ENCODE measurements at places on chromosomes 3 and 15.

GRCh38 chr3:171815973-171816595, 5.8 kb upstream of the PLD1 start:
- DNase-seq = no peak

DNA sequence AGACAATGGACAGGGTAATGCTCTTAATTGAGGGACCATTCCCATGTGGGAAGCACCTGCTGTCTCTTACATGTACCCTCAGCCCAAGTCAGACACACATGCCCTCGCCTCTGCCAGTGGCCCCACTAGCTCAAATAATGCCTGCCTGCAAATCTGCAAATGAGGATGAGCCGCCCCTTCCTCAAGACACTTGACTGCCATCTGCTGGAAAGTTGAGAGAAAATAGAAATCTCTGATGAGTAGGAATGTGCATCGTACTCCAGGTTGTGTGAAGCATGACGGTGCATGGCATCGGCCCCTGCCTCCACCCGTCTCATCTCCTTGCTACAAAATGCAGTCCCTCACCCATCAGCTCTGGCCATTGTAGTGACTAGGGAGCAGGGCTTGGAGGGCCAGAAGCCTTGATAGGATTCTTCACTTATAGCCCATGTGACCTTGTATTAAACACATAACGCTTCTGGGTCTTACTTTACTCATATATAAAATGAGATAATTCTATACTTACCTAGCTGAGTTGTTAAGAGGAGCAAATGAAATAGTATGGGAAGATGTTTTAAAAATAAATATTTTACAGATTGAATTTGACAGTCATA, 6.3 kb upstream of the SCN5A start:
- no peak for DNase-seq

DNA sequence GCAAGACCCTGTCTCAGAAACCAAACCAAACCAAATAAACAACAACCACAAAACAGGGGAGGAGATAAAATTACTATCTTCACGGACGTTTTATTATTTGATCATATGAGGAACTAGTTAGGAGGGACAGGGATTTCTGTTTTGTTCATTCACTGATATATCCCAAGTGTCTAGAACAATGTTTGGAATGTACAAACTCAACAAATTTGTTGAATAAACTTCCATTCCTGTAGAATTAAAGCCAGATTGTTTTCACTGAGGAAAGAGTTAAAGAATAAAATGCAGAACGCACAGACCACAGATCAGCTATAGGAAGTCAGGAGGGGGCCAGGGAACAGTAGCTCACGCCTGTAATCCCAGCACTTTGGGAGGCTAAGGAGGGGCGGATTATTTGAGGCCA, 6.5 kb upstream of the STRC start:
- DNase-seq = no peak

- DNase-seq = no peak
These were observed 9.0 kb downstream of the UROC1 start for GRCh38 chr3:126508564-126508964.

GRCh38 chr3:5585085-5585484, 397.6 kb downstream of the EDEM1 start:
- no peak for DNase-seq

DNA sequence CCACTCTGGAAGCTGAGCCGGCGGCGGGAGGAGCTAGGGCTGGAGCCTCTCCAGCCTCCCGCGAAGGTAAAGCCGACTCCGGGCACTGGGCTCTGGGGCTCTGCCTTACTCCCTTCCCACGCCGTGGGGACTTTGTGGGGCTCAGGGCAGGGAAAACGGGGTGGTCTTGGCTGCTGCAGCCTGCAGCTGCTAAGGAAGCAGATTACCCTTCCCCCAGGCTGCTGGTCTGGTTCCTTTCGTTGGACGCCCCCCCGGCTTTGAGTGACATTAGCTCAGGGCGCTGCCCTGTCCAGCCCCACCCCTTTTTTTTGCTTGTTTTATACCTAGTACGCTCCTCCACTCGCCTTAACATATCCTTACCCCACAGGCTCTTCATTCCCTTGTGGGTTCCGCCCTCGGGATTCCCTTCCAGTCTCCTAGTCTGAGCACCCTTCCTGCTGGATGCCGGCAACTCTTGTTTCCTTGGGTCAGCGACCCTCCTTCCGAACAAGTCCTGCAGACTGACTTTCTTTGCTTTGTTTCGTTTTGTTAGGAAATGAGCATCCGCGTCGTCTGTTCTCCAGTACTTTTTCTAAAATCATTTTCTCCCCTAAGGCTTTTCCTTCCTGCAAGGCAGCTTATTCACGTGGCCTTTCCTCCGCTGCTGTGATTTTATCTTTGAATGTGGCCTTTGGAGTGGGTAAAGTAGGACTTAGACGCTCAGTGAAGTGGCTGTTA, 551 bp downstream of the DNAJC13 start:
- peak; percentile 66 for DNase-seq

DNA sequence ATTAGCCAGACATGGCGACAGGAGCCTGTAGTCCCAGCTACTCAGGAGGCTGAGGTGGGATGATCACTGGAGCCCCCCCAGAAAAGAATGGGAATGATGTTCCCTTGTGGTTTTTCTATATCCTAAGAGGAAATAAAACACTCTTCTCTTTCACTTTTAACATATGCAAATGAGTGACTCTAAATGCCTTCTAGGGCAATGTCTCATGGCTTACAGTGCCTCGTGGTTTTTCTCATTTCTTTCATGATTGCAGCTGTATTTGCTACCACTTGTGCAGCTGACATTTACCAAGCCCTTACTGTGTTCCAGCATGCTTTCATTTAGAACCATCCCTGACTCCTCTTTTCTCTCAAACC, 26.4 kb downstream of the STOML1 start:
- DNase-seq = no peak

DNA sequence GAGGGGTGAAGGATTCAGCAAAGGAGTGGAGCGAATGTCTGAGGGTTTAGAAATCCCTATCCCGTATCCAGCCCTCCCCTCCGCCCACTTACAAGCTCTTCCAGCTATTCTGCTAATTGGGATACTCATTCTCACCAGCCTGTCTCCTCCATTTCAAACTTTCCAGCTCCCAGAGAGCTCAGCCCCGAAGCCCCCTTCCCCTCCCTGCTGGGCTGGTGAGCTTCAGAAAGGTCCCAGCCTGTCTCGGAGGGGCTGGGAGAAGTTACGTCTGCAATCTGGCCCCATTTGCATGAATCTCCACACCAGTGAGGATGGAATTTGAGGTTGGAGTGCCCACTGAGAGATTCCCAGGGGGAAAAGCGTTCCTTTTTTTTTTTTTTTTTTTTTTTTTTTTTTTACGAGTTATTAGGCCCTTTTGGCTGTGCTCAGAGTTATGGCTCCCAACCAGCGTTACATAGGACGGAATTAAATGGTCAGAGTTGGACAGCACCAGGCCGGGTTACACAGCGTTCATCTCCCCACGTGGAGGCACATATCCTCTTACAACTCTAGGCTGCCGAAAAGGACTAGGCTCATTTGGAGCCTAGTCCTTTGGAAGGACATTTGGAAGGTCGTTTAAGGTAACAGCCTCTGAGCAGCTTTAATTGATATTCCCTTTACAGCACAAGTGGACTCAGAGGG, 34.6 kb downstream of the FGD5 start:
- DNase-seq = no peak

GRCh38 chr3:115833074-115833473, 209.8 kb downstream of the GAP43 start:
- DNase-seq = no peak

DNA sequence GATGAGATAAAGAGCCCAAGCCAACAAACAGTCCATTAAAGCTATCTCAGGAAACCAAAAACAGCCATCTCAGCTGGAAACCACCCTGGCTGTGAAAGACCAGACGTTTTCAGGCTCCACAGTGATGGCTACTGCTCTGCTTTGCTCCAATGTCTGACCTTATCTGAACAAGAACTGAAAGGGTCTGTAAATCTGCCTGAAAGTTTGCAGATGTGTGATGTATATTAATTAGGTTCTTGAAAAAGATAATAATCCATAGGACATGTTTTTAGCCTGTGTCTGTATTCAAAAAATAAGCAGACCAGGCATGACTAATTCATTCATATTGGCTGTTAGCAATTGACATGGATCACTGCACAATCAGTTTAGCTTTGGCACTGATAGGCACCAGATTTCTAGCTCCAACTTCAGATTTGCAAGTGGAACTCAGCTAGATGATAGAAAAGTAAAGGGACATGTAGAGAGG, 611.4 kb upstream of the NAALADL2 start:
- DNase-seq = no peak

DNA sequence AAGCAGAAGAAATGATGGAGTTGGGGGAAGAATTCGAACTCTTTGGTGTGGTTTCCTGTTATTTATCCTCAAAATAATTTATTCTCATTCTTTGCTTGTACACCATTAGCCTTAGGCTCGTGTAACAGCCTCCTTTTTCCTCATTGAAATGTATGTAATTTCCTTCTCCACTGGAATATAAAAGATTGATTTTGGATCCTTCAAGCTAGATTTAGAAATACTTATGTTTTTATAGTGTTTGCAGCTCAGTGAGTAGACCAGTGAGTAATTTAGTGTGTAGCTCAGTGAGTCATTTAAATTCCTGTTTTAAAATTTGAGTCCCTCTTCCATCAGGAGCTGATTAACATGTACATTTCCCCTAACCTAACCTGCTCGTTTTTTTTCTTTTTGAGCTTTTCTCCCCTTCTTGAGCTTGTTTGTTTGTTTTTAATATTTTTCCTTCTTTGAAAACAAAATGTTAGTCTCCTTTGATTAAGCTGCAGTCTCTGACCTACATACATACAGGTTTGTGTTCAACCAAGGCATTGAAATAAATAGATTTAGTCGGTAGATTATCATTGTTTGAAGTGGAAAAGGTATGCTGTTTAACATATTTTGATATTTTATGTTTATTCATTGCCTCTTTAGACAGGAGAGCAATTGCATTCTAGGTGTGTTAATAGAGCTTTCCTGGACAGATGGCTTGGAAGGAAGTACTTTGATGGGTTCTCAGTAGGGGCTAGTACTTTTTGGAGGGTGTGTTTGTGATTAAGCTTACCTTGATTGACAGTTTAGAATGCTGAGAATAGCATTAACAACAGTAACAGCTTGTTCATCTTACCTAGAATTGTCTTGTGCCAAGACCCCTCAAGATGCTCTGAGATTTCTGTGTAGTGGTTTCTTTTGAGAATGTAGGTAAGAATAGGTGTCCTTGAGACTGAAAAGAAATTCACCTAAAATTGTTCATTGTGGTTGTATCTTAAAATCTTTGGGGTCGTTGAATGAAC, 5.9 kb downstream of the USP3 start:
- no peak for DNase-seq

DNA sequence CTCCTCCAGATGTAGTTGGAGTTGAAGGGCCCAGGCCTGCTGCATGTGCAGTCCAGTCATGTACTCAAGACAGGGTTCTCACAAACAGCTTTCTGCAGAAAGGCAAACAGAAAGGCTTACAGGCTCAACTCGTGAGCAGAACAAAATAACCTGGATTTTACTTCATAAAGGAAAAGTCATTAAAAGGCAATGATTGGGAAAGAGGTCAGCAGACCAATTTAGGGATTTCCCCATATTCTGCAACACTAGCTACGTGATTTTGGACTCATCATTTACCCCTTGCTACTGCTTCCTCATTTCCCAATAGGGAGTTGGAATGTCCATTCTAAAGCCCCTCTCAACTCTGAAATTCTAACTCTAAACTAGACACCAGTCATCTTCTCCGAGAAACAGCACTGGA, 18.1 kb downstream of the METTL6 start:
- no peak for DNase-seq

- DNase-seq = no peak
These were observed 15.5 kb upstream of the ATP1B3 start for GRCh38 chr3:141860766-141861513.

- DNase-seq = no peak
These were observed 8.4 kb downstream of the RAB6B start for GRCh38 chr3:133887074-133887802.

GRCh38 chr3:57434041-57434440, 110.1 kb downstream of the DNAH12 start:
- no peak for DNase-seq

DNA sequence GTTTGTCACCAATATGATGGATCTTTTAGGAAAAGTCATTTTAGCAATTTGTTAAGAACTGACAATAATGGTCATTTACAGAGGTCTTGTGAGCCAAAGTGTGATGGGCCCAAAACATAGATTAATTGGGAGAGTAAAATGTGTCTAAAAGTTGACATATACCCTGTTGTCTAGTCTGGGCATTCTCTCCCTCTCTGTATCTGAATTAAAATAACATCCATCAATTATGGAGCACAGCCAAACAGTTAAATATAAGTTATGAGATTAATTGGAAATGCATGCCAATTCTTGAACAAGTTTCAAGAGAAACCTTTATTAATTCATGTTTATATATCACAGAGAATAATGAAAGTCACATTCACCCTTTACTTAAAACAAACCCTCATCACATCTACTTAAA, 13.6 kb upstream of the NANOGP8 start:
- no peak for DNase-seq

GRCh38 chr3:170572665-170573253, 13.1 kb downstream of the SLC7A14 start:
- DNase-seq = no peak

DNA sequence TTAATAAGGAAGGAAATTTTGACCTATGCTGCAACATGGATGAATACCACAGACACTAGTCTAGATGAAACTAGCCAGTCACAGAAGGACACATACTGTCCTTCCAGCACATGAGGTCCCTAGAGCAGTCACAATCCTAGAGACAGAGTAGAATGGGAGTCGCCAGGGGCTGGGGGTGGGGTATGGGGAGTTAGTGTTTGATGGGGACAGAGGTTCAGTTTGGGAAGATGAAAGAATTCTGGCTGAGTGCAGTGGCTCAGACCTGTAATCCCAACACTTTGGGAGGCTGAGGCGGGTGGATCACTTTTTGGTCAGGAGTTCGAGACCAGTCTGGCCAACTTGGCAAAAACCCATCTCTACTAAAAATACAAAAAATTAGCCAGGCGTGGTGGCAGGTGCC, 99.2 kb downstream of the TPRA1 start:
- no peak for DNase-seq

DNA sequence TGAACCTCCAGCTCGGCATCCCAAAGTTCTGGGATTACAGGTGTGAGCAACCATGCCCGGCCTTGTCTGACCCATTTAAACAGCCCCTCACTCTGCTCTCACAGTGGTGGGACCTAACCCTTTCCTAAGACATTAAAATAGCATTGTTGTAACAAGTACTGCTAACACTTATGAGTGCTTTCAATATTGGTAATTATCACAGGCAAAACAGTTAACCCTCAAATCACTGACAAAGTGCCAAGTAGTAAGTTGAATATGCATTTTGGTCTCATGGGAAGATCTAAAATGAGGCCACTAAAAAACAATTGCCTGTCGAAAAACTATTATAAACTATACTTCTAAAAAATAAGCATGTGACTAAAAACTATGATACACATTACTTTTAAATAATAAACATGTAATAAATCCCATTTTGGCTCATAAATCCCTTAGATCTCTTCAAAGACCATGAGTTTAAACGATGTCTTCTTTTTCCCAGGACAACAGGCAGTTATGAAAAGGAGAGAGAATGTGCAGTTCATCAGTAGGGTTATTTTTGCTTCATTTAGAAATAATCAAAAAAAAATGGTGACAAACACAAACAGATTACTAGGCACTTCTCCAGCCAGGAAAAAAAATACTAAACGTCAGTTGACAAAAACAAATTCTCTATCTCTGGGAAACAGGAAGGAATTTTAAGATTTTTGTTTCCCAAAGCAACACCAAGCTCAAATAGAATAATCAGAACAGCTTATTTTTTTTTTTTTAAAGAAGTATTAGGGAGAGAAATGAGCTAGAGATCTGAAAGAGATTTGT, 95.4 kb downstream of the RFTN1 start:
- no peak for DNase-seq

GRCh38 chr3:12875857-12876836, 34.8 kb upstream of the RPL32 start:
- DNase-seq = peak; percentile 13

- DNase-seq = no peak
These were observed 7.7 kb upstream of the AADACL2 start for GRCh38 chr3:151726016-151726415.

Data from hematopoietic multipotent progenitor cell treated with erythropoietin and hydrocortisone succinate and interleukin-3 and kit ligand, for 17 days (in vitro differentiated cells).